ENCODE measurements at places on chromosomes 5 and 9.

GRCh38 chr9:96169901-96170300, 132.1 kb downstream of the HSD17B3 start:
- no peak for DNase-seq

DNA sequence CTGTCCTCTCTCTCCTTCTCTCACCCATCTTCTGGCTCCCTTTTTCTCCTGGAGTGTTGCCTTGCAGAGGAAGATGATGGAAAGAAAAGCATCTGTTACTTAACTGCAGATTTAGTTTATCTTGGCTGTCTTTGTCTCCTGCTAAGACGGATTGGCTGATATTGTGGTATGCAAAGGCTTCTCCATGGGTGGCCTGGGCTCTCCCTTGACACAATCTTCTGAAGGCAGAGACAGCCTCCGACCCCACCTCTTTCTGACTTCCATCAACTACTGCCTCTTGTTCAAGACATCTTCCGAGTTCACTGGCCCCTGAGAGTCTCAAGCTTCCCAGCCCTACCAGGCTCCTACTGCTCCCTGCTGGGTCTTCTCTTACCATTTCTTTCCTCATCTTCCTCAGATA, 403.7 kb downstream of the LRRC70 start:
- no peak for DNase-seq

- DNase-seq = no peak
These were observed 32.3 kb downstream of the TMEM174 start for GRCh38 chr5:73205305-73205704.

- DNase-seq = no peak
These were observed 243.8 kb upstream of the WWC1 start for GRCh38 chr5:168047669-168048111.

DNA sequence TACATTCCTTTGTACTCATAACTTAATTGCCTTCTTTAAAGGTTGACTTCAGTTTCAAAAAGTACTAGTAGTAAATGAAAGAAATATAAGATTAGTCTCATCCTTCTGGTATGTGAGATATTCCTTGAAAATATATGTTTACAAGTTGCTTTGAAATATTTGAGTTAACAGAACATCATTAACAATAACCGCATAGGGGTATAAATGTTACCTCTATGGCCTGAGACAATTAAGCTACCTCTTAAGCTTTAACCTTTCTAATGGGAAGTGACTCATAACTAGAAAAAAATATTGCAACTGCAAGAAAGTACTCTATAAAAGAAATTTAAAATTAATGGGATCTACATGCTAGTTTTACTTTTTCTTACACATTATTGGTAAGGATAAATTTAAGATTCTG, 399.0 kb downstream of the CDH10 start:
- DNase-seq = no peak

DNA sequence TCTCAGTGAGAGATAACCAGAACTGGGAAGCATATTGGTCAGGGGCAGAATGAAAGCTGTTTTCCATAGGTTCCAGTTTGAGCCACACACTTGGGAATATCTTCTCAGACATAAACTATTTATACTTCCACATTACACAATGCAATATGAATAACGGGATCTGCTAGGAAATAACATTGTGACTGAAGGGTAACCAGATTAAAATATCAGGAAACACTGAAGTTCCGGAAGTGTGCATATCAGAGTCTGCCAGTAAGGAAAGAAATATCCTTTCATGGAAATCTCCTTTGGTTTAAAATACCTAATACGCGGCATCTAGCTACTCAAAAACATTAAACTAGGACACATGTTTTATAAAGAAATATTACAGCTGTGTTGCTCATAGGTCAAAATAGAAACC, 56.3 kb downstream of the ST8SIA4 start:
- DNase-seq = no peak

DNA sequence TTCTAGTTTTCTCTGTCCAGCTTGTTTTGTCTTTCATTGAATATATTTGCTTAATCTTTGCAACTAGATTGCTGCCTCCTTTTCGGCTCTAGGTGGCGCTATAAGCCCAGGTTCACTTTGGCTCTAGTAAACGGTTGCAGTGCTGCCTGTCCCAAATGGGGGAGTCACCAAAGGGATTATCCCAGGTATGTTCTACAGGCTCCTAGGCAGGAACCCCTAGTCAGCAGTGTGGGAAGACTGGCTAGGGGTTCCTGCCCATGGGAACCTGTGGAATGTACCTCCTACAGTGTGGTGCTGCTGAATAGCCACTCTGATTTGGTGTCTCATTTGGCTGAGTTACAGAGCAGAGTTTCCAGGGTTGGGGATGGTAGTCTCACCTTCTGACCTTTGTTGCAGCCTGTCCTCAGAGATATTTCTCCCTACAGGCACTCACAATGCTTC, 85.2 kb downstream of the ARSB start:
- DNase-seq = no peak

DNA sequence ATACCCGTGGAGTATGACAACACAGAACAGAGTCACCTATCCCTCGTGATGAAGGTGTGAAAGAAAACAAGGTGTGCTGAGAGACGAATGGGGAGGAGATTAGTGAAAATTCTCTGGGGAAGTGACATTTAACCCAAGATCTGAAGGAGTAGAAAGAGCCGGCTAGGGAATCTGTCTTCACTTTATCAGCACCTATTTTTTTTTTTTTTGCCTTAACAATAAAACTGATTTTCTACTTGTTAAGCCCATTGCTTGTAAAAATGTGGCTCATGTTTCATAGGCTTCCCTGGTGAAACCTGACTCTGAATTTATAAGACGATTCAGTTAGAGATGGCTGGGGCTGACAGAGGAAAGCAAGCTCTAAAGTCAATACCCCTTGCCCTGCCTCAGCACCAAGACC, 322.6 kb upstream of the MSX2 start:
- no peak for DNase-seq

DNA sequence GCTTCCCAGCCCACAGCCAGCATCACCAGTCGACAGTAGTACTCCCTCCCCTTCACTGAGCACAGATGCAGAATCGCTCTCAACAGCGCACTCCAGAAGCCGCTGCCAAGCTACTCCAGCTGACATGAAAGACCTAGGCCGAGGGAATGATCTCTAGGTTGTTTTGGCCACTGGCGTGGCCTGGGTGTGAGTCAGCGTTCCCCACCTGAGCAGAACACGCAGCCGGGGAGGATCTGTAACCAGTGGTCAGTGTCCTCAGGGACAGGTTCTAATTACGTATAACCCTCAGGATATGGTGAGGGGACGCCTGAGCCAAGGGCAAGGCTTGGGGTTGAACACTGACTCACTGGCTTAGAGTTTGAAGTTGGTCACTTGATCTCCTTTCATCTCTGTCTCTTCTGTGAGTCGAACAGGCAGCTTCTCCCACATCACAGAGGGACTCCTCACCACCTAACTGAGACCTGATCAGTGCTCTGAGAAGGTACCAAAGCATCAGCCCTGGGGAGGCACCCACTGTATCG, 76.9 kb upstream of the IL17B start:
- DNase-seq = no peak

GRCh38 chr5:40364441-40364840, 315.3 kb upstream of the PTGER4 start:
- DNase-seq = no peak

Data from NCI-H446 (cell line).